ENCODE measurements at places on chromosomes 5 and 9. TPM values are rescaled to one million over a fixed set of nuclear protein-coding genes. Genes with fewer than 3 reads are reported as not detected.

- no peak for DNase-seq
Observed at GRCh38 chr5:101346447-101346846, 443.4 kb upstream of the ST8SIA4 start.

DNA sequence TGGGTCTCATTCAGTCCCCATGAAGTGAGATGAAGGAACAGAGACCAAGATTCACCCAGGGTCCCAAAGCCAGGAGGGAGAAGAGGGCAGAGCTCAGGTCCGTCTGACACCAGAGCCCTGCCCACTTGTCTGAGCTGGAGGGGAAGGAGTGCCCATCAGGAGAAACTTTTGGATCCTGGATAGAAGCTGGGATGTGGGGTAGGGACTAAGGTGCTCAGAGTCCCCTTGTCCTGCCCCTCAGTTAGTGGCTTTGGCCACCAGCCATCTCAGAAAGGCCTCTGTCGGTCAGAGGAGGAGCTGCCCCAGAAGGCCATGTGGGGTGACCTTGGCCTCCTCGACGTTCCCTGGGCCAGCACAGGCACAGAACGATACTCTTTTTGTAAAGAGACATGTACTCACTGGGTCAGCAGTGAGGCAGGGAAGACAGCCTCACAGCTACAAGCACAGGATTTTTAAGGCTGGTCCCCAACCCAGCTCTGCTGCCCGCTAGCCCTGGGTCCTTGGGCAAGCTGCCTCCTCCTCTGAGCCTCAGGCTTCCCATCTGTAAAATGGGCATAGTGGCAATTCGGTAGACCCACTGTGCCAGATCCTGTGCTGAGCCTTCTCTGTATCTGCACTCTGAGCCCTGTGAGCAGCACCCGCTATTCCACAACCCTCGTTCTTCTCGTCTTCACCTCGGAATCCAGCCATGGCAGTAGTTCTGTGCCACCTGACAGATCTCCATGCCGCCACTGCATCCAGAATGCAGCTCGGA lies 49.4 kb downstream of the C9orf50 start:
- no peak for DNase-seq

- peak; percentile 38 for DNase-seq
Observed at GRCh38 chr5:163503106-163504078, 2.0 kb upstream of the MAT2B start.

DNA sequence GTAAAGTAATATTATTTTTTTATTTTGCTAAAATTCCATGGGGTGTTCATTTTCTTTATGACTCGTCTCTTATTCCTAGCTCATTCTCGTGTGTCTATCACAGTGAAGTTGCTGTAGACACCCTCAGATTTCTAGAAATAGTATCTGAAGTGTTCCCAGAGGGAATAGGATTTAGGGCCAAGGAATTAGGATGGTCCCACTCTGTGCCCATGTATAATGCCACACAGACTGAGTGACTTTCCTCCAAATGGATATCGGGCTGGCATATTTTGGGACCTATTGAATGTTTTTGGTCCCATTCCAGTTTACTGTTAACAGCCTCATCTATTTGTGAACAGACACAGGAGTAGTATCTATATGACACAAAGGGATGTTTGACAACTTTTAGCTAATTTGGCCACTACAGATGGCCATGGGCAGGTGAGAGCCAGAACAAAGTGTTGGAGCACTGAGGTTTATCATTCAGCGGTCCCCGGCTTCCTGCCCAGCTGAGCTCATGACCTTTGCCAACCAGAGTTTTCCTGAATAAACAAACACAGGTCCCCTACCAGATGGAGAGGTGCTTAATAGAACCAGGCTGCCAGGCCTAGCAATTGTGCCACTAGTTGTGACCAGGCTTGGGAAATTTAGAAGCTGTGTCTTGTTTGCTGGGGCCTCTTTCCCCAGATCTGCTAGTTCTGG lies 46.9 kb downstream of the MAP1B start:
- DNase-seq, result no peak

GRCh38 chr9:13146840-13147239 lies 132.7 kb downstream of the MPDZ start:
- no peak for DNase-seq

- DNase-seq, result no peak
Observed at GRCh38 chr5:141510850-141511601, 22.1 kb downstream of the PCDHGC5 start.

DNA sequence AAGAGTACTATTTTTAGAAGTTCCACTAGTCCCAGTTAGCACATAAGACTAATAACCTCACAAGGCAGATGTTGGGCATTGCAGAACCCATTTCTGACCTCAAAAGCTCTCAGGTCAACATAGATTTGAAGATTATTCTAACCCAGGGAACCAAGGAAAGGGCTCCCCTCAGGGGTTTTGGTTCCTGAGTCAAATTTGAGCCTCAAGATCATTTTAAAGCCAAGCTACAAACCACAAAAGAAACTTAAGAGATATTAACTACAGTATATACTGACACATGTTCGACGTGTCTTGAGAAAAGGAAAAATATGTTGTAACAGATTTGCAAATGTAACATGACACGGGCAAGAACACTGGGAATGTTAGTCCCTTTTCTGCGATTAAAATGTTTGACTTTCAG lies 88.6 kb downstream of the GNAQ start:
- no peak for DNase-seq

DNA sequence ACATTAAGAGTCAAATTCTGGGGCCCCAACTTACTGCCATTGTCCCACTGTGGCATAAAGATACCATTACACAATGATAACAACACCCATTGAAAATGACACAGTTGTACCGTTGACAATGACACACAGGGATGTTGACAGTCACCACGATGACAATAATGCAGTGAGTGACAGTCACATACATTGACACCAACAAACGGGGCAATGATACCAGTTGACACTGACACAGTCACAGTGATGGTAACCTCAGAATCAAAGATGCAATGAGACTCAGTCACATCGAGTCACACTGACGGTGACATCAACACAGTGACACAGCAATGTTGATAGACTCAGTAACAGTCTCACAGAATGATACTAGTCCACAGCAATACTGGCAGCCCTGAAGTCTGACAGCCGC lies 16.9 kb downstream of the CNTFR start:
- no peak for DNase-seq

- DNase-seq, result no peak
Observed at GRCh38 chr5:147687118-147687517, 95.4 kb downstream of the JAKMIP2 start.

- no peak for DNase-seq
Observed at GRCh38 chr5:1535646-1536045, 11.9 kb upstream of the LPCAT1 start.

Gene NUTM2G
- total RNA-seq, result not detected

Gene EIF4E1B
- not detected for total RNA-seq

Gene SLC6A19
- total RNA-seq, result not detected

Gene KCNV2
- not detected for total RNA-seq

Measured in kidney epithelial cell (primary cell).